ENCODE measurements at places on chromosomes 4 and X.

- peak; percentile 72 for DNase-seq
Measured at GRCh38 chrX:56248492-56248891, 16.3 kb downstream of the KLF8 start.

- DNase-seq = peak; percentile 85
Measured at GRCh38 chrX:2781226-2781571, 29.4 kb downstream of the XG start.

DNA sequence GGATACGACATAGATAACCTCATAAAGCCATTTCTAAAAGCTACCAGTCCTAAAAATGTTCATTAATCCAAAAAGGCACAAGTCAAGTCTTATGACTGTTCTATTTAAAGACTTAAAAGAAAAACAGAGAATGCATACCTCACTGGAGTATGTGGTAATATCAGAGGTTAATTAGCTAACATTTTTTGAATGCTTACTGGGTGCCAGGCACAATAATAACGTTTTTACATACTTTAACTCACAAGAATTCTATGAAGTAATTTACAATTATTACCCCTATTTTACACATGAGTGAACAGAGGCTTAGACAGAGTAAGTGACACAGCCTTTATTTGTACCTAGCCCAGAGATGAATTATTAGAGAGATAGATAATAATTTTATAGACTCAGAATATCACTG lies 207.5 kb downstream of the PDGFC start:
- DNase-seq = no peak

GRCh38 chrX:86047174-86047935 lies at the start of gene CHM:
TSS of gene CHM (minus strand) at chrX:86047558. CDS start at chrX:86047532, 26 bp downstream.
- no peak for DNase-seq

DNA sequence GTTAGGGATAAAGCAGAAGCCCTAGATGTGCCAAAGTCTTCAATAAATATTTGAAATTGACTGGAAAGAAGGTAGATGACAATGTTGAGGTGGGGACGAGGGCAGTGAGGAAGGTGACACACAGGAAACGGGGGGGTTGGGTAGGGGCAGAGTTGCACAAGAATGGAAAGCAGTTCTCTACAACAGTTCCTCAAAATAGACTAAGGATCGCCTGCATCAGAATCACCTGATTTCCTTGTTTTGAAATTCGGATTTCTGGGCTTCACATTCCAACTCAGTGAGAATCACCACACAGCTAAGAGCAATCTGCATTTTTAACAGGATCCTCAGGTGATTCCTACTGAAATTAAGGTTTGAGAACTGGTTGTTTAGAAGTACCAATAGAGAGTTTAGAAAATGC lies 70.6 kb downstream of the ARFIP1 start:
- no peak for DNase-seq

DNA sequence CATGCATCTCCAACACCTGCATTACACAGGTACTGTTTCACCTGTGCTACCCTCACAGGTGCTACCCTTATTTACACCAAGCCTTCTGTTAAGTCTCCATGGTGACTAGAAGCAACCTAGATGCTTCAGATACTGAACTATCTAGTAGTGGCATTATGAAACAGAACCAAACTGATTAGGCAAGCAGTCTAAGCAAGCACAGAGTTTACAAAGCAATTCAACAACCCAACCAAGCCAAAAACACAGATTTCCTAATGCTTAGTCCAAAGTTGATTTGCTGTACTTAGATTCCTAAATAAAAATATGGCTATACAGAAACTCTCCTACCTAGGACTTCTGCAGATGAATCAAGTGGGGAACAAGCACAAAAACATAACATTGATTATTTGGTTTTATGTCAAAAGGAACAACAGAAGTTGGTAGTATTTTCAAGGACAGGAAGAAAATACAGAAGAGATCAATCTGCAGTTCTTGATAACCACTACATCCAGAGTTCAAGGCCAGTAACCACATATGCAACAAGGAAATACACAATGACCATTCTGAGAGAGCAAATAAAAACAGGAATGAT lies 3.2 kb downstream of the TAPT1 start:
- no peak for DNase-seq

GRCh38 chr4:142449771-142450373 lies 396.2 kb downstream of the INPP4B start:
- no peak for DNase-seq

DNA sequence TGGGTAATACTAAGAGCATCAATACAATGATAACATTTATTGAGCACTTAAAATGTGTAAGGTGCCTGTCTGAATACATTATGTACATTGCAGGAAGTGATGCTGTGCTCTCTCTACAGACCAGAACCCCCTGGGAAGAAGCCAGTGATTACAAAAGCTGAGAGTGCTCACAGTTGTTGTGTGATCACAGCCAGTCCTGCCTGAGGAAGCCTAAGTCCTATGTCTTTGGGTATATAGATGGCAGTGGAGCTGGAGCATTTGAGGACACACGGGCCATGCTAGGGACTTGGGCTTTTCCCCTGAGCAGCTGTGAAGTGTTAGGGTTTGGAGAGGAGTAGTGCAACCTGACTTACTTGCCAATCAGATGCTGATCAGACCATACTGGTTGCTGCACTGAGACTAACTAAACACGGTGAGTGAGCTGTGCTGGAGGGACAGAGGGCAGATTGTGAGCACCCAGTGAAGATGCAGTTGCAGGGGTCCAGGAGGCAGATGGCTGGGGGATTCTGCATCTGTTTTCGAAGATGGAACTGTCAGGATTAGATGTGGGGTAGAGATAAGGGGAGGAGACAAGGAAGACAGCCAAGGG lies 60.8 kb upstream of the TBC1D14 start:
- DNase-seq = peak; percentile 79

GRCh38 chr4:145602129-145602760 lies 16.9 kb upstream of the MMAA start:
- DNase-seq = no peak

GRCh38 chr4:33625748-33626147 lies 2618.6 kb downstream of the ARAP2 start:
- DNase-seq = peak; percentile 32

GRCh38 chr4:100493756-100494155 lies 24.1 kb downstream of the EMCN start:
- no peak for DNase-seq

- DNase-seq = peak; percentile 10
Measured at GRCh38 chrX:130915302-130915701, 12.3 kb upstream of the ENOX2 start.

DNA sequence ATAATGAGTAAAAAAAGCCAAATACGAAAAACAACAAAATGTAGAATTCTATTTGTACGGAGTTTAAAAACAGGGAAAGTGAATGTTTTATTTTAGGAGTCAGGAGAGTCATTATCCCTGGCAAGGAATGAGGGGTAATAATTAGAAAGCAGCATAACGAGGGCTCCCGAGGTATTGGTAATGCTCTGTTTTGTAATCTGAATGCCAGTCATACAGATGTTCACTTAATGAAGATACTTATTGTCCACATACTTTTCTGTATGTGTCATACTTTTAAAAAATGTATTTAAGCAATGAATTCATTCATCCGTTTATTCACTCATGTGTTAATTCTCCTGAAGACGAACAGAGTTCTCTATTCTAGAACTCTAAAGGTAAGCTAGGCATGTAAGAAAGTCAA lies 87.8 kb upstream of the BMP2K start:
- no peak for DNase-seq

- DNase-seq = no peak
Measured at GRCh38 chr4:5114950-5115349, 63.7 kb downstream of the STK32B start.

- no peak for DNase-seq
Measured at GRCh38 chr4:107060388-107060787, 24.3 kb upstream of the DKK2 start.

DNA sequence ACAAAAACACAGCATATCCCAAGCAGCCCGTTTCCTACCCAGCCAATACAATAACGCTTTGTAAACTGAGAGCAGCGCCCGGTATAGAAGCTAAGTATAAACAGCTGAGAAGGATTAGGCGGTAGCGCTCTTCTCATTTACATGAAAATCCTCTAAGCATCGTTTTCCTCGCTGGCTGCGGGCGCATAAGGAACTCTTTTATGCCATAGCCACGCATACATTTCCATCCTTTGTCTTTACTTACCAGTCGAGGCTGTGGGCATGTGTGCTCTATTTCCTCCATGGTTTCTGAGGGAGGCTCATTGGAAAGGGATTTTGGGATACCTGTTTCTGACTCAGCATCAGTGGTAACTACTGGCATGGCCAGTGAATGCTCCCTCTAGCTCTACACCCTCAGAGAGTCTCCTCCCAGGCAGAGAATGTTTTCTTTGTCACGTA lies 383 bp downstream of the PCYT1B start:
- peak; percentile 84 for DNase-seq

GRCh38 chr4:33381816-33382215 lies 2661.6 kb downstream of the PCDH7 start:
- DNase-seq = no peak

- DNase-seq = peak; percentile 65
Measured at GRCh38 chrX:47218920-47219815, 687 bp downstream of the CDK16 start.

DNA sequence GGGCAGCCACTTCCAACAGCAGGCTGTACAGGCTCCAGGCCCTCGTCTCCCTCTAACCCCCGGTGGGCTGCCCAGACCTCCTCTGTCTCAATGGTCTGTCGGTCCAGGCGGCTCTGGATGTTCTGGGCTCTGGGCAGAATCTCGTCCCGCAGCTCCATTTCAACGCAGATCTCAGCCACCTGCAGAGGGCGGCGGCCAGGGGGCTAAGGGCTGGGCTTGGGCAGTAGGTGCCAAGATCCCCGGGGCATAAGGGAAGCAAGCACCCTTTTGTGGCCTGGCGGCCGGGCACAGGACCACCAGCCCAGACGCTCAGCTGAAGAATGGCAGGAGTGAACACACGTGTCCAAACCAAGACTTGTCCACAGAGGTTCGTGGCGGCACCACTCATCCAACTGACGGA lies 9.2 kb downstream of the AVPR2 start:
- DNase-seq = no peak

- no peak for DNase-seq
Measured at GRCh38 chrX:124440695-124441094, 94.3 kb downstream of the SH2D1A start.

- DNase-seq = no peak
Measured at GRCh38 chr4:101439926-101440325, 92.6 kb upstream of the PPP3CA start.

- no peak for DNase-seq
Measured at GRCh38 chr4:121706595-121707021, 9.8 kb upstream of the ANXA5 start.

- no peak for DNase-seq
Measured at GRCh38 chr4:169229571-169230028, 41.2 kb downstream of the SH3RF1 start.

DNA sequence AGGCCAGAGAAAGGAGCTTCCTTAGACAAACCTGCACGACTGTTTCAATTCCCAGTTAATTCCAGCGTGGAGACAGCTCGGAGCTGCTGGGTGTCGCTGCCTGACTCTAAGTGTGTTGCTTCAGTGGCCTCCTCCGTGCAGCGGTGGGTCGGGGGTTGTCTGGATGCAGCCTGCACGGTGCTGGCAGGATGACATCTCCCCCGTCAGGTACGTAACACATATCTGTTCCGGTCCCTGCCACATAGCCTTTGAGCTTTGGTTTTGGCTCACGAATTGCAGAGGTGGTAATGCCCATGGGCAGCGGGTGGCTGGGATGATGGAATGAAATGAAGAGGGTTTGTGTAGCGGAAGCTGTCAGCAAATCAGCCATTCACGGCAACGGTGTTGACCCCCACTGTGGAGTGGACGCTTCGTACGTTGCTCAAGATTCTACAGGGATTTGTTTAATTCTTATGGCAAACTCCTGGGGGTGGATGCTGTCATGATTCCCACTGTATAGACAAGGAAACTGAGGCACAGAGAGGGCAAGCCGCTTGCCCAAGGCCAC lies 33.7 kb upstream of the HMX1 start:
- DNase-seq = no peak

All from NCI-H82 (cell line).